ENCODE measurements at places on chromosomes 3 and 15.

DNA sequence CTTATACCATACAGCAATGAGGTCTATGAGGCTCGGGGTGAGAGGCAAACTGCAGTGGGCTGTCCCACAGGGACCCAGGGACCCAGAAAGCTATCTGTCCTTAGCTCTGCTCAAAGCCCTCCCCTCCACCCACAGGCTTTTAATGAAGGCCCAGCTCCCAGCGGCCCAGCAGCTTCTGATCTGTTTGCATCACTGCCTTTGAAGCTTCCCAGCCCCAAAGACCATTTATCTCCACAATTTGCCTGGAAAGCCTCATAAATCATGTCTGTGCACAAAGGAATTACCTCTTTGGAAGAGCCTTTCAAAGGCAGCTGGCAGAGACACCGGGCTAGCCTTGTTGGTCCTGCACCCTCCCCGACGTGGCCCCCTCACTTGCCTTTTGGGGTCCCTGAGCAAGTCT lies 123.9 kb downstream of the RAB11A start:
- DNase-seq: no peak

DNA sequence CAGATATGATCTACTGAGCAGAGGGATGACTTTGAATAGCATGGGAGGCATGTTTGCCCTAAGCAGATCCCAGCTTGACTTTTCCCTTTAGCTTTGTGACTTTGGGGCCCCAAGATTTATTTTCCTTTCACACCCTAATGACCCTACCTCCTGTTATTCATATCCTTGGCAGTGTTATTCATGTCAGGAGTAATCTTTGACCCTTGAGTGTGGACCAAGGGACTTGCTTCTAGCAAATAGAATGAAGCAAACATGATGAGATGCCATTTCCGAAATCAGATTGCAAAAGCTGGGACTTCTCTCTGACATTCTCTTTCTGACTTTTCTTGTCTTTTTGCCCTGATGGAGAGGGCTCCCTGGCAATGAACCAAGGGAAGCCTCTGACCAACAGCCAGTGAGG lies 415.4 kb upstream of the PROK2 start:
- no peak for DNase-seq

DNA sequence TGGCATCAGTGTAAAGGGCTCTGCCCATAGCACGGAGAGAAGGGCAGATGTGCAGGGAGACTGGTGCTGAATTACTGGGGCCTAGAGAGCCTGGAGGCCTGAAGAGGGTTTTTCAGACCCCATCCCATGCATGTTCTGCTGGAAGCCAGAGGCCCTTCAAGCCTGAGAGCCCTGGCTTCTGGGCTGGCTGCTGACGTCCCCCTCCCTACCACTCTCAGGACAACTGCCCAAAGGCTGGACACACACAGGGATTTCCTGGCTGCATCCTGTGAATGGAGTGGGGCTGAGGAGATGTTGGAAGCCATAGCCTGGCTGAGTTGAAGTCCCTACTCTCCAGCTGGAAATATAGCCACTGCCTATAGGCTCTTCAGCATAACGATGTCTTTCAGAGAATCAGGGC lies 16.9 kb upstream of the DOCK3 start:
- DNase-seq: no peak

DNA sequence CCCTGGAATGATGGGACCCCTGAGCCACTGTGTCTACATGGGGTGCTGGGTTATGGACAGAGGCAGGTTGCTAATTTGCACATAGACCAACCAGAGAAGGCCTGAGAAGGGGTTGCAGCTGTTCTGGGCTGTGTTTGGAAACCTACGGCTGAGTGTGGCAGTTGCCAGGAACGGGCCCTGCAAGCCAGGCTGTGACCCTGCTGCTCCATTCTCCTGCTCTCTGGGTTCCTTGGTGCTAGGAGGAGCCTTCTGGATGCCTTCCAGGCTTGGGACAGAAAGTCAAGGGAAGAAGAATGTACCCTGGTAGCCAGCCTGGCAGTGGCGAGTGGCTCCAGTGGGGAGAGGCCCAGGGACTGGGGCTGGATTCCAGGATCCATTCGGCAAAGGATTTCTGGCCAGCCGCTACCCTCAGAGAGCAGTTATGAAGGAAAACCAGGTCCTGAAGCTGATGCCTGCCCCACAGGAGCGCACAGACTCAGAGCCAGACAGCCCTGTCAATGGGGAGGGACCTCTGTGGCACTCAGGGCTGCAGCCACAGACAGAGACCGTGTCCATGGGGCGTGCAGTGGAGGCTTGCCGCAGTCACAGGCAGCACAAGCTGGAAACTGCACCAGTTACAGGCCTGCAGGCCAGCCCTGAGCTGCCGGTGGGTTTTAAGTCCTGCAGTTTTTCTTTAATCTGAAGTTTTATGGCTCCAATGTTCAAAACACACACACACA lies 55.1 kb upstream of the ACAD9 start:
- DNase-seq: no peak

GRCh38 chr15:101727186-101727585 lies 2.9 kb upstream of the TARS3 start:
- no peak for DNase-seq

DNA sequence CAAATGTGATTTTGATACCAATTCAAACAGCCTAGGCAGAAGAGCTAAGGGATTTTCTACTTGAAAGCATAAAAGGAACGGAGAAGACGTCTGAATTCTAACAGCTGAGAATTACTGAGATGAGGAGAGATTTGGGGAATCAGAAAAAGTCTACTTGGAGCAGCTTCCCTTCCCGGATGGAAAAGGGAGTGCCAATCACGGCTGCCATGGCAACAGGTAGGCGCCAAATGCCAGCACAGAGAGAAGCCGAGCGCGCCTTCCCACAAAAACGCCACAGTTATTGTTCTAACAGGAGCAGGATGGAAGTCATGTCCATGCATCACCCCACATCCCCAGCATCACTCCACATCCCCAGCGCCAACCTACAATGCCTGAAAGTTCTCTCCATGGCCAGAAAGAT lies 63.5 kb upstream of the PRR20G start:
- DNase-seq: no peak

DNA sequence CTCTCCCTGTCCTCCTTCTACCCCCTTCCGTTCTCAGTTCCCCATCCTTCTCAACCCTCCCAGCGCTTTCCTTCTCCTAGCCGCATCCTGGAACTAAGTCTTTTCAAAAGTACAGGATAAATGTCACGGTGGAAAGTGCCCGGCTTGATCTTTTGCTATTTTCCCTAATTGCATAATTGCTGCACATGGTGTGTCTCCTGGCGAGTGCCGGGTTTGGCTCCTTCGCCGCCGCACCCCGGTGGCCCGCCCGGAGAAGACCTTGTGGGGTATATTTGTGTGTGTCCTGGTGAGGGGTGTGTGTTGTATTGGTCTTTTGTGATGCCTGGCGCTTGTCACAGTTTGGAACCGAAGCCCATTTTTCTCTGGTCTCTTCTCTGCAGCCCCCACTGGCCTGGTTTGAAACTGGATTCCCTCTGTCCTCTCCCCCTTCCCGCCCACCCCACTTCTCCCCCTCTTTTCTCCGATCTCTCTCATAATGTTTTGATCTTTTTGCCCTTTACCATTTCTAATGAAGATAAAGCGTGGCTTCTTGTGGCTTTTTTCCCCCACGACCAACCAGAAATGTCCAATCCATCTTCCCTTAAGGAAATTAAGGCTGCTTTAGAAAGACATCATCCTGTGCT lies 692 bp downstream of the UBE2E2 start:
- DNase-seq: peak; percentile 14

DNA sequence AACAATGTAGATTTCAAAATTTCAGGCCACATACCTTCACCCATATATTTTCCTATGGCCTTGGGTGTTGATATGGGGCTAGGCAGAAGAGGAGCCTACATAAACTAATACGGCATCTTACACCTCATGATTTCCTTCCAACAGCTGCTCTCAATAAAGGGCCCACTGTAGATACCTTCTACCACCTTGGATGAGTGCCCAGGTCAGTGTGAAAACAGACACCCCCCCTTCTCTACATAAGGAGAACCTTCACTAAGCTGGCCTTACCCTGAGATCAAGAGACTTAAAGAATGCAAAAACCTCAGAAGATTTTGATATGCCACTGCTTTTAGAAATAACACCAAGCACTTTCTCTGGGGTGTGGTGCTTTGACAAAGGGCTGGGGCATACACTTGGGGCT lies 42.7 kb downstream of the SH3BP5 start:
- DNase-seq: no peak

- DNase-seq: no peak
Observed at GRCh38 chr15:60000824-60001609, 3.1 kb upstream of the FOXB1 start.

DNA sequence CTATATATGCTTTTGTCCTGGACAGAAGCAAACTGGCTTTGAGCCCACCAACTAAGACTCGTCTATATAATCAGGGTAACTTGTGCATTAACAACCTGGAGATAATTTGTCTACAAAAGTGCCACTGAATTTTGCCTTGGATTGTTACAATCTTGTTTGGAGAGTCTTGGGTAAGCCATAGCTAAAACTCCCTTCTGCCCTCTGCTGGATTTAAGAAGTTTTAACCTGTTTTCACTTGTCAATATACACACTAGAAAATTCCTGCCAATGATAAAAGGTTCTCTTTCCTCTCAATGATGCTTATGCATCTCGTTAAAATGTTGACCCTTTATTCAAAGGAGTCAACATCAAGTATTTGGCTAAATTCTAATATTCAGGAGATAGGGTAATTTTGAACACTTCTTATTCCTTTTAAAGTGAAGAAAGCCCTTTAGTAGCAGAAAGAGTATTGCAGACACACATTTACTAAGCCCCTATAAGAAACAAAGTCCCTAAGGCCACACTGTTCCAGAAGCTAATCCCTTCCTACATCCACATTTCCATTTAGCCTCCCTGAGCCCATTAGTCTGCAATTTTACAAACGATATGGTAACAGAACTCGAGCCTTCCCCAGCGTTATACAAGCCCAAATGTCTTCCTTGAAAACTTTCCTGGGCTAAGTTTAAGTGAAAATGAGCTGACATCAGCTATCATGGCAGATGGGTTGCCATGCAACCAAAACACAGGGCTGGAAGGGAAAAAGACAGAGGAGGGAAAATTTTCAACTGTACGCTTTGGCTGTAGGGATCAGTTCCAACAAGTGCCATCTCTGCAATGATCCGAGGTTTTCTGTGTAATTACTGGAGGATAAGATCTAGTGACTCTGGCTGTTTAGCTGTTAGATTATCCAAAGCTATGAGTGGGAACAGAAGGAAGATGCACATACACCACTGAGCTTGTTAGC lies 75.9 kb upstream of the FGF12 start:
- peak; percentile 46 for DNase-seq

DNA sequence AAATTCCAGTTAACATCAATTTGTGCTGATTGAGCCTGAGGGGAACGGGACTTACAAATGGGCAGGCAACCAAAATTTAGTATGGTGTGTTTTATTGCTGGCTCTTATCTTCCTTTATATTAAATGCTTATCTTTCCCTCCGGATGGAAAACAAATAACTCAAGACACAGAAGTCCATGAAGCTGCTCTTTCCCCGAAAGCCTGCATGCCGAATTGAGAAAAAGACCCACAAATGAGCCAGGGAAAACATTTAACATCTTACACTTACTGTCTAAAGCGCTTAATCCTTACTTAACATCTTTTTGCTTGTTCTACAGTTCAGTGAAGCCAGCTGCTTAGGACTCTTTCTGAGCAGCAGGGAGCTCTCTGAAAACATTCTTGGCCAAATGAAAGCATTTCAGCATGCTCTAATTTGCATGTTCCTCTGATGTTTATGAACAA lies 49.5 kb downstream of the HEG1 start:
- DNase-seq: no peak

DNA sequence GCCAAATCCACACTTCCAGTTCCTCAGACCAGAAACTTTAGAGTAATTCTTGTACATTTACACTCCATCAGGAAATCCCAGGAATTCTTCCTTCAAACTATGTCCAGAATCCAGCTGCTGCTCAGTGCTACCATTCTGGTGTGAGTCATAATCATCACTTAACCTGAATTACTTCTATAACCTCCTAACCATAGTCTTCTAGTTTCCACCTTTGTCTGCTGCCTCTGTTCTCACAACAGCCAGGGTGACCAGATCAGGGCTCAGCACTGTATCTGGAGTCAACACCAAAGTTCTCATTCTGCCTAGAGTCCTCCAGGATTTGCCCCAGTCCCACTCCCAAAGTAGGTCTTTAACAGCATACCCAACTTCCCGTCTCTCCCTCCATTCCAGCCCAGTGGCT lies 3.4 kb downstream of the CLDND1 start:
- DNase-seq: no peak

DNA sequence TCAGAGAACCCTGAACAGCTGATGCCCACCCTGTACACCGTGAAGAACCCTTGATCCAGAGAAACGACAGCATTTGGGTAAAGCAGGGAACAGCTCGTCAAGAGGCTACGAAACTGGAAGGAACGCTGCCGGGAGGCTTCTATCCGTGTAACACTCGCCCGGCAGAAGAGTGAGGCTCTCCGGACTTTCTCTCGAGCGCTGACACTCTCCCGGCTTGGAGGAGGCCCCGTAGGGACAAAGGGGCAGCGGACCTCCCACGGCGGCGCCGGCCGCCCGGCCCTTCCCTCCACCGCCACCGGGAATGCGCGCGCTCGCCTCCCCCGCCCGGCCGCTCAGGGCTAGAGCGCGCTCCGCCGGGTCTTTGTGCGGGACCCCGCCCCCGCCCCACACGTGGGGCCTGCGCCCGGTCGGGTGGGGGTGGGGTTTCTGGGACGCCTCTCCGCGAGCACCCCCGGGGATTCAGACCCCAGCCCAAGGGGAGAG lies 1.7 kb downstream of the HYAL2 start:
- no peak for DNase-seq

- no peak for DNase-seq
Observed at GRCh38 chr15:76495487-76495886, 158.9 kb downstream of the ISL2 start.

DNA sequence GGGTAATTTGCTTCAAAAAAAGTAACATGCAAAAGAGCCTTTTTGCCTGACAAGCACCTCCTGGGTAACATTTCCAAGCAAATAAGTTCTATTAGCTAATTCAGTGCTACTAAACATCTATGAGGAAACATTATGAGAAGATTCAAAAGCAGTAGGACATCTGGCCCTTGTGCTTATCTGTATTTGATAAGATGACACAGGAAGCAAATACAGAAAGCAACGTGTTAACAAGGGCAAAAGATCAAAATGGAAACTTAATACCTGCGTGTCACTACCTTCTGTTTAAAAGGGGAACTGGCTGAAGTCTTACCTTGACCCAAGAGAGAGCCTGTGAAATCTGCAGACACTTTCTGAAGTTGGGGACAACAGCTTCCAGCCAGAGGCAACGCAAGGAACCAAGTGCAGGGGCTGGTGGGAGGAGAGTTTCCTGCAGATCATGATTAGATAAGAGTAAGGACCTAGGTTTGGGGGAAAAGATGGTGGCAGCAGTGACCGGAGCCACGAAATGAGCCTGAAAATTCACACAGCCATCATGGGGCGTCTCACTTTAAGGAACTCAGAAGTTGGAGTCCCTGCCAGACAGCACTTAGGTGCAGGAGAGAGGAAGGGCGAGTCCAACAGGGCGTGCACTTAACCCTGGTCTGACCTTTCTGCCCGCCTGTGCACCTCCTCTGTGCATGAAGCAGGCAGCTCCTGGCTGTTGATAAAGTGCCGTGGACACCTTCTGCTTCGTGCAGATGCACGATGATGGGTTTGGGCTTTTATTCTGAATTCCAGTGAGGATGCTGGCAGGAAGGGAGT lies 153.6 kb upstream of the BHLHE40 start:
- DNase-seq: peak; percentile 26
